Uterus (tissue), 4 donors: ENCODE measurements at places on chromosomes 13 and 19. TPM values are rescaled to one million over a fixed set of nuclear protein-coding genes. Genes with fewer than 3 reads are reported as not detected.

DNA sequence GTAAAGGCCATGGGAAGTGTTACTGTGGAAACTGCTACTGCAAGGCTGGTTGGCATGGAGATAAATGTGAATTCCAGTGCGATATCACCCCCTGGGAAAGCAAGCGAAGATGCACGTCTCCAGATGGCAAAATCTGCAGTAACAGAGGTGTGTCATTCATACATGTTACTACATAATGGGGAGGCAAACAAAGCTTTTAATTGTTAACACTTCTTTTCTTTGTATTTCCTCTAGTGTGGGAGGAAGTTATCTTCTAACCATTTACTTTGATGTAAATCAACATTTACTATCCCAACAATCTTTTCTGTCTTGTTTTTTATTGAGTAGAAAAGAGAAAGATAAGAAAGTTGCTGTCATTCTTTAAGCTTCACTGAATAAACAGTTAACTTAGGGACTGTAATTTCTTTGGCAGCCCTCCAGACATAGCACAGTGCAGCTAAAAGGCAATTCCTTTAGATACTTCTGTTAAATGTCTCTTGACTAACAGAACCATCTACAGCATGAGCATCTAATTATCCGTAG is 126.9 kb downstream of the ITGBL1 start:
- no peak overlapping the region for H3K27ac ChIP-seq
- no peaks in the 10 kb centered on the region for H3K36me3 ChIP-seq
- H3K4me1 ChIP-seq = no peaks in the 10 kb centered on the region
- DNase-seq = no peak
- H3K4me3 ChIP-seq = no peak overlapping the region

GRCh38 chr19:57947088-57947418 is 453 bp downstream of the ZNF256 start:
- peak overlapping the region; percentile 76 for H3K4me3 ChIP-seq
- DNase-seq = no peak
- peak overlapping the region; percentile 74 for H3K27ac ChIP-seq
- no peaks in the 10 kb centered on the region for H3K36me3 ChIP-seq
- H3K27me3 ChIP-seq = no peaks in the 10 kb centered on the region
- no peaks in the 10 kb centered on the region for H3K4me1 ChIP-seq

DNA sequence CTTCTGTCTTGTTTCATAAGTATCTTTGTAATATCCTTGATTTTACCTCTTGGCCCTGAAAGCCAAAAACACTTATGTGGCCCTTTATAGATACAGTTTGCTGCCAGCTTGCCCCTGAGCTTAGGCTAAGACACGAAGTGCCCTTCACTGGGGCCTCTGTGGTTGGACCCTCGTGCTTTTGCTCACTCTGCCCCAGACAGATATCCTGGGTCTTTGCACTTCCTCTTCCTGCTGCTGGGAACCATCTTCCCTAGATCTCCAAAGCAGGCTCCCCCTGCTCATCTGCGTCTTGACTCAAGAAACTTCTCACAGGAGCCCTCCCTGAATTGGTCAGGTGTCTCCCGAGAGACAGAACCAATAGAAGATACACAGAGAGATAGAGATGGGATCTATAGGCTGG is 2.0 kb upstream of the TNFSF14 start:
- DNase-seq = no peak
- H3K36me3 ChIP-seq = no peaks in the 10 kb centered on the region
- H3K27ac ChIP-seq = no peak overlapping the region
- H3K4me3 ChIP-seq = no peak overlapping the region
- H3K4me1 ChIP-seq = no peaks in the 10 kb centered on the region
- no peaks in the 10 kb centered on the region for H3K27me3 ChIP-seq

Gene PSPN
- 2.2 TPM for total RNA-seq
